ENCODE measurements at places on chromosomes 6 and 20. TPM values are rescaled to one million over a fixed set of nuclear protein-coding genes. Genes with fewer than 3 reads are reported as not detected.

GRCh38 chr20:33460711-33461110 lies 17.1 kb upstream of the SNTA1 start:
- DNase-seq = no peak

DNA sequence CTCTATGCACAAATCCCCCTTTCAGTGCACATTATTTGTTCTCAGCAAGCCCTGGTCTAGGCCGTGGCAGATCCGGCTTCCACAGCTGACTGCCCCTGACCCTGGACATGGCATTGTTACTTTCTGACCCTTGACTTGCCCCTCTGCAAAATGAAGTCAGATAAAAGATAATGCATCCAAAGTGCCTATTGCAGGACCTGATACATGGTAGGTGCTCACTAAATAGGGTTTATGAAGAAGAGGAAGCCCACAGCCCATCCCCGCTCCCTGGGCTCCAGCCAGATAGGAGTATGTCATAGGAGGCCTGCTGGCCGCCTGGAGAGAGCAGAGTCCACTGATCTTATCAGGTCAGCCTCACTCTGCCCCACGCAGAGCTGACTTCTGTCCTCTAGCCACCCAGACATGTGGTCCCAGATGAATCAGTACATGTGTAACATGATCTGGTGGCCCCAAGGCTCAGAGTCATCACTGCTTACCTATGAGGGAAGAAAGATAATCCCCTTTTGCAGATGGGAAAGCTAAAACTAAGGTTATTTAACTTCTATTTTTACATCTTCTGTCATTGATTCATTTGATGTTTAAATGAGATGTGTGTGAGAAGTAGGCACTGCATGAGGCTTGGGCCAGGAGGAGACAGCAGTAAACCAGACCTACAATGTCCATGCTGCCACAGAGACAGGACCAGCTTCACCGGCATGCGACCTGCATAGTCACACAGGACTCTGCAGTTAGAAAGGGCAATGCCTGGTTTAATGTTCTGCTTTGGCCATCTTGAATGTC lies 20.4 kb downstream of the MAFB start:
- no peak for DNase-seq

DNA sequence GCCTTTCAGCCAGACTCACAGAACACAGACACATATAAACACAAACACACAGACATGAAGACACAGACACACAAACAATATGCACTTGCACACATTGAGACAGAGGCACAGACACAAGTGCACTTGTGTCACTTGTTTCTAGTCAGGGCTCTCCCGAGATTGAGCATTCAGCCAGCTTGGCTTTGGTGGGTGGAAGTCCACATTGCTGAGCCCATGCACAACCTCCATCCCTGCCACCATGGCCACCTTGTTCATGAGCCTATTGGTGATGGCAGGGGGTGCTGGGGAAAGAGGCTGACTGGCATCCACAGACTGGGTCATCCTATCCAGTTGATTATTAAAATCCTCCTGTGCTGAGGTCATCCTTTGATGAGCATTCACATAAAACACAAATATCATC lies 11.5 kb upstream of the CST7 start:
- DNase-seq = no peak

DNA sequence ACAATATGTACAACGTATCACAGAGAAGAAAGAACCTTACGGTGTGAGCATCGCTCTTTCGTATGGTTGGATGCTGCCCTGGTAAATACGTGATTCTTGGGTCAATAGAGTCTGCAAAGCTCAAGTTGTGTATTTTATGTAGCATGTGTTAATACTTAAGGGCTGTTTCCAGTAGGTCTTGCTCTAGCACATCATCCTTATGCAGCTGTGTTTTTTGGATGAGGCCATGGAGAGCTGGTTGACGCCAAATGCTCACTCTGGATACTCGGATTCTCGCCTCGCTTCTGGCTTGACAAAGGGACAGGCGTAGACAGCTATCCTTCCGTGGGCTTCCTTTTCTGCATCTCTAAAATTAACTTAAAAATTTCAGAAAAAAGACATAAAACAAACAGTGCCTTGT lies 38.9 kb downstream of the SNRNP48 start:
- DNase-seq = no peak

The KIF25 gene
- 0.15 TPM for total RNA-seq

The SAMD10 gene
- 5.7 TPM for total RNA-seq

The NOX3 gene
- not detected for total RNA-seq

All from H7 (cell line).